Mucosa of gallbladder (tissue), 1 donor: ENCODE measurements at places on chromosomes 13 and 19. TPM values are rescaled to one million over a fixed set of nuclear protein-coding genes. Genes with fewer than 3 reads are reported as not detected.

The ARHGAP33 gene
- 20.1 TPM for total RNA-seq

The MBD3L3 gene
- not detected for total RNA-seq

The SPTBN4 gene
- total RNA-seq, result 3.5 TPM

The PTH2 gene
- not detected for total RNA-seq

The TNFSF9 gene
- 1.2 TPM for total RNA-seq

The TMPRSS9 gene
- not detected for total RNA-seq
